ENCODE measurements at places on chromosomes 6 and 20. TPM values are rescaled to one million over a fixed set of nuclear protein-coding genes. Genes with fewer than 3 reads are reported as not detected.

The WFDC8 gene
- not detected for total RNA-seq

DNA sequence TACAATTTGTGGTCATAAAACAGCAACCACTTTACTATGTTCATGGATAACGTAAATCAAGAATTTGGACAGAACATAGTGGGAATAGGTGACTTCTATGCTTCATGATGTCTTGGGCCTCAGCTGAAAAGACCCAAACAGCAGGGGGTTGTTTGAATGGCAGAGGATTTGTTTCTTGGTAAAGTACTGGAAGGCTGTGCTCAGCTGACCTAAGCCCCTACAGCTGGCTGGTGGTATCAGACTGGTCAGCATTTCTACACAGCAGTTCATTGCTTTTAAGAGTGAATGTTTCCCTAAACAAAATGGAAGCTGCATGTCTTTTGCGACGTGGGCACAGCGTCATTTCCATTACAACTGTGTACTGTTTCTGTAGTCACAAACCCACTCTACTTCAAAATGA lies 148.5 kb upstream of the DEFB112 start:
- ATAC-seq: no peak

DNA sequence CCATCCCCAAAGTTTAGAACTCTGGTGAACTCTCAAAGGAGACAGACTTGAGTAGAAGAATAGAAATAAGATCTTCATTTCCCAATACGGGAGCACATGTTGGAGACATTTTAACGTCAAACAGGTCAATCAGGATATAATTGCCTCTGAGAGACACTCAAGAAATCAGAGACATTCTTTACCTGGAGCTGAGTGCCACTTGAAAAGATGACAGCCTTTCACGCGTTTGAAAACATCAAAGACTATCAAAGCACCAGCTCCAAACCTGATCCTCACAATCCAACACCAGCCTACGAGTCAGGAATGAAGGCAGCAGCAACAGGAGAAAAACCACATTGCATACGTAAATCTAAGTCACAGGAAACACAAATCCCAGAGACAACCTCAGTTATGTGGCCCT lies 571.5 kb upstream of the CDH4 start:
- no peak for ATAC-seq

- peak; percentile 81 for ATAC-seq
Observed at GRCh38 chr6:86937219-86938079, at the start of gene HTR1E. Gene HTR1E (plus strand): TSS chr6:86937528. CDS start chr6:87015335, 77,807 bp downstream.

GRCh38 chr6:13615792-13616120 lies 621 bp downstream of the NOL7 start:
- peak; percentile 44 for ATAC-seq

The MUCL3 gene
- not detected for total RNA-seq

GRCh38 chr6:138689849-138690248 lies 83.7 kb upstream of the CCDC28A start:
- no peak for ATAC-seq

- ATAC-seq: no peak
Observed at GRCh38 chr6:76790881-76791280, 672.4 kb downstream of the HTR1B start.

- no peak for ATAC-seq
Observed at GRCh38 chr6:124792386-124792785, 169.9 kb upstream of the RNF217 start.

GRCh38 chr6:113457751-113458150 lies 399.4 kb upstream of the MARCKS start:
- ATAC-seq: no peak

GRCh38 chr6:170287371-170287876 lies 3.5 kb downstream of the DLL1 start:
- no peak for ATAC-seq

The LINC00237 gene
- not detected for total RNA-seq

The ZBTB46 gene
- 13.8 TPM for total RNA-seq

The OLIG3 gene
- not detected for total RNA-seq

GRCh38 chr6:156828280-156828703 lies 51.1 kb downstream of the ARID1B start:
- ATAC-seq: peak; percentile 74

GRCh38 chr6:72084992-72085569 lies 198.7 kb downstream of the RIMS1 start:
- ATAC-seq: no peak

DNA sequence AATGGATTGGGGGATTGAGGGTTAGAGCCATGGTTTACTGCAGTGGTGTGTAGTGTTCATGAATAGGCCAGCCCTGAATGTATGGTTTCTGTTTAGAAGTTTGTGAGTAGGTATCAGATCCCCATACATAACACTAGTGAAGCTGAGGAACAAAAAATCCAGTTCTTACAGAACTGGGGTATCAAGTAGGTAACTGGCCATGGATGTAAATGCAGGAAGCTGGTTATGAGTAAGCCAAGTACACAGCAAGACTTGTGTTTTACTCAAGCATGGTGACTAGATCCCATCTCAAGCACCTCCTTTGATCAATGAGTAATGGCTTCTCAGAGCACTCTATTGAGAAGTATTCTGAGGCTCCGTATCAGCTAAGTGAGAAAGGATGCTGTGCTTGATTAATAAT lies 613.7 kb upstream of the FLRT3 start:
- ATAC-seq: no peak

DNA sequence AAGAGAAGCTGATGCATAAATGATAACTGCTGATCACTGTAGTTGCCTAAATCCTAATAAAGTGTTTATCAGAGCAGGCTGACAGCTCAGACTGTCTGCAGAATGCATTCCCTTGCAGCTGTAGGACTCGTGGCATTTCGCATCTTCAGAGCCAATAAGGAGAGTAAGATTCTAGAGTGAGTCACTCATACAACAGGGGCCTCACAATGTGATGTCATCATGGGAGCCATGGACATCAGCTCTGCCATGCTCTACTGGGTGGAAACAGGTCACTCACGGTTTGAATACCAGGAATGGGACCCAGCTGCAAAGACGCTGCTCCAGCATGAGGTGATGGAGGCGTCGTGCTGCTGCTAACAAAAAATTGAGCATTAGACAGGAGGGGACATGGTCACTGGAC lies 7.4 kb downstream of the FAM209B start:
- no peak for ATAC-seq

GRCh38 chr6:79468587-79468986 lies 68.6 kb downstream of the LCA5 start:
- no peak for ATAC-seq

The AKAP7 gene
- 5.9 TPM for total RNA-seq

DNA sequence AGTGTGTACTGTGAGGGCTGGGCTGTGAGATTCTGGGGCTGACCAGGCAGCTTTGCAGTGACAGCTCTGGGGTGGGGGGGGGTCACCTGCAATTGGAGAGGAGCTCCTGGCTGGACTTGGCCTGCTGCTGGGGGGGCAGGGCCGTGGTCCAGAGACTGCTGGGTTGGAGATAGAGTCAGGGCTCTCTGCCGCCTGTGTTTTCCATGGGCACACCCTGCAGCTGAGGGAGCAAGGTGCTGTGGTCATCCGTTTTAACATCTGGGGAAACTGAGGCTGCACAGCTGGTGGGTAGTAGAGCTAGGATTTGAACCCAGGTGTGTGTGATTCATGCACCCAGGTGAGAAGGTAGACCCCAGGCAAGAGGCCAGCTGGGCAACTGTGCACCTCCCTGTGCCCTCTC lies 7.3 kb downstream of the DLGAP4 start:
- ATAC-seq: no peak

The PRSS16 gene
- total RNA-seq: 2.3 TPM

GRCh38 chr6:10276106-10276505 lies 138.8 kb downstream of the TFAP2A start:
- ATAC-seq: no peak

The SPATS1 gene
- total RNA-seq: not detected

The HTR1E gene
- 0.93 TPM for total RNA-seq

GRCh38 chr6:64482631-64483030 lies 847.0 kb downstream of the PHF3 start:
- no peak for ATAC-seq

The APCDD1L gene
- total RNA-seq: 0.67 TPM

DNA sequence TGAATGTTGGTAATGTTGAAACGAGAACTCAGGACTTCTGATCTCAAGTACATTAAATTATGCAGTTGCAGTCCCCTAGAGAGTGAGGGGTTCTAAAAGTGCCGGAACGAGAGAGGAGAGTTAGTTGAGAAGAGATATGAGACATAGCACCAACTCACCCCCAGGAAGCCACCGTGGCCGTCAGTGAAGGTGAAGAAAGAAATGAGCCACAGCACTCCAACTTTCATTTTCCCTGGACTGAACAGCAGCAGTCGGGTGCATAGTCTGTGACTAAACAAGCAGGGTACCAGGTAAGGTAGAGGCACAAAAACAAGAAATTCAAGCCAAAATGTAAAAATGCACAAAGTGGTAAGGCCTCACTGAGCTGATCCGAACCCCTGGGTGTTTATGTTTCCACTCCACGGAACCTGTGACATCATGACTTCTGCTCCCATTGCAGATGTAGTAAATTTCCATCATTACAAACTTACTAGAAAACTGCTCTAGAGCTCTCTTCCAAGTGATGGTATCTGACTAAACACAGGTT lies 13.2 kb downstream of the ADGRF1 start:
- ATAC-seq: no peak

GRCh38 chr20:41540459-41540858 lies 77.7 kb downstream of the CHD6 start:
- no peak for ATAC-seq

- peak; percentile 94 for ATAC-seq
Observed at GRCh38 chr20:46715292-46715756, 5.9 kb downstream of the SLC2A10 start.

The TCF21 gene
- 13.5 TPM for total RNA-seq

GRCh38 chr6:28497306-28497705 lies 18.3 kb downstream of the GPX6 start:
- ATAC-seq: no peak

GRCh38 chr6:79466207-79466834 lies 70.9 kb downstream of the LCA5 start:
- no peak for ATAC-seq
